ENCODE measurements at places on chromosomes 3 and 15.

DNA sequence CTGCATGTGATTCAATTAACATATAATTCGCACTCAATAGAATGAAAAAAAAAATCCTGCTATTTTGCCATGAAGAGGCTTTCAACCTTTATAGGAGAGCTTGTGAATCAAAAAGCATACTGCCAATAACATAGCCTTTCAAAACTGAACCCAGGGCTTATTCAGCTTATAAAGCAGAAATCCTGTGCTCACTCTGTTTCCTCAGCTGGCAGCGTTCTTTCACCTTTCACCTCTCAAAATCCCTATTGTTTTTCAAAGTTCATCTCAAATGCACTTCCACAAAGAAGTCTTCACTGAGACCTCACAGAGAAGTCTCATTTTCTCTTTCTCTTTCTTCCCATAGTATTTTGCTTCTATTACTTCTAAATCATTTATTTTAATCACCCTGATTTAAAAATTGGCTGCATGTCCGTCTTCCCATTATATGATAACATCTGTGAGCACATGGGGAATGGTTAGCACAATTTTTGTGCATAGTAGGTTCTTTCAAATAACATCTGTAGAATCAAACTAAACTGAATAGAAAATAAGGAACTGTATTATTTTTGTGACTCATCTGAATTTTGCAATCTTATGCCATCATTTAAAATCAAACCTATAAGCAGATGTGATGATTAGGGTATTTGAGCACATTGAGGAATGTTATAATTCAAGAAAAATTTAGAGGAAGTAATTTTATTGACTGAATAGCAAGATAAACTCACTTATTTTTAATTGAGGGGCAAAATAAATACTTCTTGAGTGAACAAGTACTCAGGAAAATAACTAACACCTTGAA, 373.4 kb downstream of the NLGN1 start:
- no peak for DNase-seq

GRCh38 chr3:83434880-83435587, 1523.8 kb upstream of the CADM2 start:
- no peak for DNase-seq

DNA sequence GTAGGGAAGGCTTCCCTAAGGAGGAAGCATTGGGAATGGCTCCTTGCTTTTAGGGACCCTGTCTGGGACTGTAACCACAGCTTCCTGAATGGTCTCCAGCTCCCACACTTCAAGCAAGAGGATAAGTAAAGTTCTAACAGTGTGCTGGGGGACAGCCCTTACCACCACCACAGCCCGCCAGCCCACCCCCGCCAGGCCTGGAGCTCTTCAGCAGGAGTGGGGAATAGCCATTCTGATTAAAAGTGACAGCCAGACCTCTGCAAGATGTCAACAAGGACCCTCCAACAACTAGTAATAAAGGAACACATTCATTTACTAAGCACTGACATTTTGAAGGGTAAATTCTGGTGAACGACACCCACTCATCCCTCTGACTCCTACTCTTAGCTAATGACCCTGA, 49.4 kb downstream of the CPN2 start:
- DNase-seq = no peak

GRCh38 chr3:39990532-39990931, 181.1 kb downstream of the MYRIP start:
- no peak for DNase-seq

DNA sequence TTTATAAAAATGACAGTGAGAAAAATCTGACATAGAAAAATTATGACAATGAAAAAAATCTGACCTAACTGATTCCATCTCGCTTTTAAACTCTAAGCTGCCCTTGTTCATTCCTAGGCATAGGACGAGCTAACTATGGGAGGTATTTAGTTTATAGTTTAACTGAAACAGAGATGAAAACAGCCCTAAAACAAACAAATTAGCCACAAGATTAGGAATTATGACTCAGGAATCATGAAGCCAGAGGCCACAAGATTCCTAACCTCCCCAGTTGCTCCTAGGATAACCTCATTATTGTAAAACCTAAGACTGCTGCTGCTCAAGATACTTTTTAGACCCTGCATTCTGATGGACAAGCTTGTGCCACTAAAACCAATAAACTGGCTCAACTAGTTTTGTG, 122.7 kb upstream of the MNS1 start:
- no peak for DNase-seq

- no peak for DNase-seq
These were observed 489.2 kb upstream of the CNTN4 start for GRCh38 chr3:1609416-1609815.

DNA sequence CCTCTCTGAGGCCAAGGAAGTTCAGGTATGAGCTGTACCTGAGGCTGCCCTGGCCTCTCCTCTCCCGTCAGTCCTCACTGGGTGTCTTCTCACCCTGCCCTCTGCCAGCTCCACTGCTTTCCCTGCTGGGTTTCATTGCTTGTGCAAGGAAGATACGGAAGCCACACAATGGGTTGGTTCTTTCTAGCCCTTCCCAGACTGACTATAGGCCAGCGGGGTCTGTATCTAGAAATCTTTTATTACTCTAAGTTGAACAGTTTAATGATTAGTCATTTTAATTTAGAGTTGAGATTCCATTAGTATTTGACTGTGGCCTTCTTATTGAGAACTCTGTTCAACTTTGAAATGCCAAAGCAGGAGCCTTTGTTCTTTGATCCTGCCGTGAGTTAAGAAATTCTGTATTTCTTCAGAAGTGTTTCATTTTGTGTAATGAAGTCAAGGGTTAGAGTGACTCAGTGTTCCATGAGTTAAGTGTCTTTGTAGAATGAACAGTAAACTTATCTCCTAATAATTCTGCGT, 16.2 kb downstream of the C3orf62 start:
- no peak for DNase-seq

DNA sequence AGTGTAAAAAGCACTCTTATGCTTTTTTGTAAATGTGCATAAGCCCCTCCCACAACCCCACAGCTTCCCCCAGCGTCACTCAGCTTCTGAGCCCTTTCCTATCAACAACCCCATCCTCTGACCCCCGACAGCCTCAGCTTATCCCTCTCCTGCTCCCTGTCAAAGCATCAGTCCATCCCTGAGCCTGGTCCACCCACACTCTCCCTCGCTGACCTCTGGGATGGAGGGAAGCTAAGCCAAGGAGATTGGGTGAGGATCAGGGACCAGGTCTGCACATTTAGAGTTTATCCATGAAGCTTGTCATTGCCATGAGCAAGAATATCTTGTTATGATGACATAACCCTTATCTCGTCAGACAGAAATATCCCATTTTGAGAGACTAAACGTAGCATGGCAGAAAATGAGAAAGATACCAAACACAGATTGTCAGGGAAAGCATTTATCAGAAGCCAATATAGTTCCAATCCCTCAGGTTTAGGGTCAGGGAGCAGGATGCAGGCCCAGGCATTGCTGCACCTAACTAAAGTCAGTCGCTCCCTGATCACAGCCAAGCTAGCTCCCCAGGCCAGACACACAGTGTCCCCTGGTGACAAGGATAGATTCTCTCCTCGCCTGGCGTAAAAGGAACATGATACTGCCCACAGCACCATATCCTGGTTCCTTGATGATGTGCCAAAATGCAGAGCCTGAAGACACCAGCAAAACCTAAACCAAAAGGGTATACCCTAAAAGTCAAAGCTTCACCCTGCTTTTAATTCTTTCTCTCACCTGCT, 66.9 kb downstream of the DCLK3 start:
- DNase-seq = no peak

DNA sequence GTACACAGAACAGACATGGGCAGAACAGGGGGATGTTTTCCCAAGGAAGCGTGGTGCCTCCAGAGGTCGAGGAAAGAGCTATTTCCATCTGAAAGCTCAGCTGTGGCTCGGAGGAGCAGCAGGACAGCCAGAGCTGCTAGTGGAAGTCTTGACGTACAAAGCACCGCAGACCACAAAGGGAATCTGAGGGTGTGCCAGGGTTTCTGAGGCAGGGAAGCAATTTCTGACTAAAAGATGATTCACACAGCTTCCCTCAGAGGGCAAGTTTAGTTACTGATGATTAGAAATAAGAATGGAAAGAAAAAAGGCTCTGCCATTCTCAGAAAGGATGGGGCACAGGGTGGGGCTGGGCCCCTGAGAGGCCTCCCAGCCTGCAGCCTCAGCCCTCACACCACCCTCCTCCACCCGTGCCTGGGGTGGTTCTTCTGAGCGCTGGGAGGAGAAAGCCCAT, 45.8 kb upstream of the SEC13 start:
- DNase-seq = peak; percentile 50

- no peak for DNase-seq
These were observed 134.5 kb upstream of the CCNL1 start for GRCh38 chr3:157294491-157294890.

DNA sequence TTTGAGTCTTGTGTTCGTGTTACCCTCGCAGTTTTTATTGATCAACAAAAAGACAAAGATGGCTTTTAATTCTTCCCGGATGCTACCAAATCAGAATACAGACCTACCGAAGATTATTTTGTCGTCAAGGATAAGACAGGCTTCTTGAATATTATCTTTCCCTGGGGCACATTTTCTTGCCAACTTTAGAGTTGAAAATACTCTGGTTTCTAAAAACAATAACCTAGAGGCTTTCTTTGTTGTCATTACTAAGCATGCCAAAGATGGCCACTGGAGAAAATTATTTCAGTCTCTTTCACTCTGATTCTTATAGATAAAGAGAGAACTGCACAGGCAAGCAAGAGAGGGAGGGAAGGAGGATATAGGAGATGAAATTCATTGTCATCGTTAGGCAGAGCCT, 33.9 kb downstream of the OXNAD1 start:
- DNase-seq = no peak

GRCh38 chr3:183555541-183556081, at the start of gene KLHL6:
KLHL6 (minus strand) TSS chr3:183555706; CDS start chr3:183555653, 53 bp downstream.
- DNase-seq = no peak

- no peak for DNase-seq
These were observed 184.8 kb upstream of the P2RY1 start for GRCh38 chr3:152650177-152650576.

GRCh38 chr3:141659821-141660613, 78.1 kb upstream of the RNF7 start:
- no peak for DNase-seq

GRCh38 chr15:44181410-44181809, 13.7 kb downstream of the FRMD5 start:
- DNase-seq = no peak

DNA sequence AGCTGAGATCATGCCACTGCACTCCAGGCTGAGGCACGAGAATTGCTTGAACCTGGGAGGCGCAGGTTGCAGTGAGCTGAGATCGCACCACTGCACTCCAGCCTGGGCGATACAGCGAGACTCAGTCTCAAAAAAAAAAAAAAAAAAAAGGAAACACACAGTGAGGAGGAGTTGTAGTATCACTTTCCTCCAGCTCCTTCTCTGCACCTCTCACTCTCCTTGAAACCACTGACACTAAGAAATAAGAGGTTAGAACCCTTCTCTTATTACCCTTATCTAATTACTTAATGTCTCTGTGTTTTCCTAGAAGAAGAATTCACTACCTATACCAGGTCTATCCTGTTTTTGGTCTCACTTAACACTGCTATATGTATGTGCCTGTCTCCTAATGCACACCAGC, 31.7 kb downstream of the RAB27A start:
- no peak for DNase-seq

DNA sequence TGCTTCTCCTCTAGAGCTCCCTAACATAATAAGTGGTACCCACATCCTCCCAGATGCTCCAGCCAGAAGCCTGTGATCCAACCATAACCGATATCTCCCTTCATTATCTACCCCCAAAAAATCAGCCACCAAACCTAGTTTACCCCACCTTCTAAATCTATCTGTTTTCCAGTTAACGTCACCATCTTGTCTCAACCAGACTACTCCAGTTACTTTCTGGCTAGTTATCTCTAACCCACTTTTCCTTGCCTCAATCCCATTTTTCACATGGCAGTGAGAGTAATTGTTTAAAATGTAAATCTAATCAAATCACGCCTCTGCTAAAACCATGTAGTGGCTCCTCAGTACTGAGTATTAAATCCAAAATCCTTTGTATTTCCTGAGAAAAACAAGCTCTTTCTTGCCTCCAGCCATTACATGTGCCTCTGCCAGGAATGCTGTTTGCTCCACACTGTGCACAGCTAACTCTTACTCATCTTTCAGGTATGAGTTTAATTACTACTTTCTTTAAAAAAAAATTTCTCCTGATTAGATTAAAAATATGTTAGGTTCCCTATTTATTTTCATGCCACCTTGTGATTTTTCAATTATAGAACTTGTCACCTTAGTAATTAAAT, 15.4 kb downstream of the CCDC54 start:
- DNase-seq = no peak

- DNase-seq = no peak
These were observed 18.2 kb upstream of the UBP1 start for GRCh38 chr3:33458446-33458845.

GRCh38 chr3:154285221-154285620, 39.1 kb downstream of the DHX36 start:
- no peak for DNase-seq

DNA sequence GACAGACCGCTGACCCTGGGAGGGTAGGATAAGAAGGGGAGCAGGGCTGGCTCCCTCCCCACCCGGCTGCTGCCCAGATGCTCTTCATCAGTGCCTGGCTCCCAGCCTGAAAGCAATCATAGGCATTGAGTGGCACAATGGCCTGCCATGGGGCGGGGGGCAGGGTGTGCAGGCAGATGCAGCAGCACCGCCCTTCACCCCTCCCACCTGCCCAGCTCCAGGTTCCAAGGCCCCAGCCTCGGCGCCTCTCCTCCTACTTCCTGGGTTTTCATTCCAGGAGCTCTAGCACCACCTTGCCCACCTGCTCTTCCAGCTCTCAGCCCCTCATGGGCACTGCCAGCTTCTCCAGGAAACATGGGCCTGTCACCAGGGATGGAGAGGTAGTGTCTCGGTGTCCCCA, 101.7 kb downstream of the MEGF11 start:
- no peak for DNase-seq

- no peak for DNase-seq
These were observed 269.1 kb downstream of the SCAPER start for GRCh38 chr15:76636059-76636458.

GRCh38 chr3:78221796-78222195, 1181.9 kb downstream of the ROBO2 start:
- DNase-seq = no peak

GRCh38 chr15:75129788-75130187, 71.9 kb upstream of the C15orf39 start:
- no peak for DNase-seq

GRCh38 chr3:127800508-127800907, 21.8 kb downstream of the MGLL start:
- DNase-seq = no peak

DNA sequence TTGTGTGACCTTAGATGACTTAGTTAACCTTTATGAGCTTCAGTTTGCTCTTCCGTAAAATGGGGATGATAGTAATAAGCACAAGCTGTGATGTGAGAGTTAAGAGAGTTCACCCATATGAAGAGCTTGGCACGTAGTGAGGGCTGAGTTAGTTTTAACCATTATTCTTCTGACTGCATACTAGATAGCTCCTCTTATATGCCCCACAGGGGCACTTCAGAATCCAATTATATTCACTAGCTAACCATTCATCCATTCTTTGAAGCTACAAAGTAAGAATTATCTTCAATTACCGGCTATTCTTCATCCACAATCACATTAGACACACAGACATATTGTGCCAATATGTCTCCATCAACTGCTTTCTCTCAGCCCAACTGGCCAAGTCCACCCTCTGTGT, 159.0 kb upstream of the STT3B start:
- DNase-seq = no peak

All from GOT3 (cell line).